ENCODE measurements at places on chromosomes 12 and 14.

GRCh38 chr12:21843795-21844194, 69.3 kb upstream of the KCNJ8 start:
- DNase-seq = no peak

DNA sequence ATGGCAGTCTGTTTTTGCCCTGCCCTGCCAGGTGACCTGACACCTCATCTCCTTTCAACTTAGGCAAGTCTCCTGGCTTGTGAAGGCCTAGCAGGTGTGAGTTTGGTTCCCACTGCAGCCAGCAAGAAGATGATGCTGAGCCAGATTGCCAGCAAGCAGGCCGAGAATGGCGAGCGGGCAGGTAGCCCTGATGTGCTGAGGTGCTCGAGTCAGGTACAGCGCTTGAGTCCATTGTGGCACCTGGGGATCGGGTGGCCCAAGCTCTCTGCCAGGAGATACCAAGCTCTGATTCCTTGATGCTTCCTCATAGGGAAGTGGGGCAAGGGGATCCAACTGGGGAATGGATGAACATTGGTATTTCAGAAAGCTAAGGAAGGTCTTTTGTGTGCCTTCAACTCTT, 4.1 kb upstream of the CSAD start:
- no peak for DNase-seq

GRCh38 chr14:96229315-96229714, 24.7 kb downstream of the BDKRB2 start:
- no peak for DNase-seq

DNA sequence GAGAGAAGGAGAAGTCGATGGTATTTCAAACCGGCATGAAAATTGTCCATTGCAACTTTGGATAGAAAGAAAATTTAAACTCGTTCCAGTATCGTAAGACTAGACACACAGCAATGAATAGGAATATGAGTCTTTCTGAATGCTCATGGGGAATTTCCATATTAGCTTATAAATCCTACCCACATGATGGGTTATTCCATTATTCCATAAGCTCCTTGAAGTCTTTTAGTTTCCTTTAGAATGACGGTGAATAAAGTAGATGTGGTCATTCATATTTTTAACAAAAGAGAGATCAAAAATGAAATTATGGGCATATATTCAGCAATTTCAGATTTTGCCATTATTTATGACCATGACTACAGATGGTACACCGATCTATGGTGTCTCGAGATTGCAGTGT, 163.4 kb upstream of the HMGA2 start:
- DNase-seq = no peak

- no peak for DNase-seq
Measured at GRCh38 chr14:93821051-93821450, 32.8 kb upstream of the PRIMA1 start.

GRCh38 chr12:102551186-102551585, 70.8 kb upstream of the IGF1 start:
- DNase-seq = no peak

DNA sequence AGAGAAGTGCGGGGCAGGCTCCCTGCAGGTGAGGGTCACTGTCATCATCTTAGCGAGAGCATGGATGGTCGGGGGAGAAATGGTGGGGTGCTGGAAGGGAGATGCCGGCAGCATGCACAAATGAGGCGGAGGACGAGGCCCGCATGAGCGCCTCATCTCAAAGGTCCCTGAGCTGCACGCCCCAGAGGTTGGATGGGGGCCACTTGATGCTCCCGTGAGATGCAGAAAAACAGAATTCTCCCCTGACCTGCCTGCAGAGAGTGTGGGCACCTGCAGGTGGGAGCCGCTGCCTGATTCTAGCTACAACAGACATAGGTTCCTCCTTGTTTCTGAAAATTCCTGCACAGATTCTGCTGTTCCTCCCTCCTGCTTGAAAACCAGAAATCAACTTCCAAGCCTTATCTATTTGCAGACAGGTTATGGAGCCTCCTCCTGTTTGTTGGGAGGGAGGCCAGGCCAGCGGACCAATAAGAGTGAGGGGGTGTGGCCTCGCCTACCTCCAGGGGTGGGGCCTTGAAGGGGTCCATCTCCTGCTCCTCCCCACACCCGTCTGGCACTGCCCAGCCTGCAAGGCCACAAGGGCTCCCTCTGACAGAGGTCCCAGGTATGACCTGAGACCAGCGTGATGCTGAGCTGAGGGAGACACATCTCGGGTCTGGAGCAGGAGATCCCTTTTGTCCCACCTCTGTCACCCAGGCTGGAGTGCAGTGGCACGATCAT, 67.2 kb downstream of the KDM2B start:
- DNase-seq = no peak

DNA sequence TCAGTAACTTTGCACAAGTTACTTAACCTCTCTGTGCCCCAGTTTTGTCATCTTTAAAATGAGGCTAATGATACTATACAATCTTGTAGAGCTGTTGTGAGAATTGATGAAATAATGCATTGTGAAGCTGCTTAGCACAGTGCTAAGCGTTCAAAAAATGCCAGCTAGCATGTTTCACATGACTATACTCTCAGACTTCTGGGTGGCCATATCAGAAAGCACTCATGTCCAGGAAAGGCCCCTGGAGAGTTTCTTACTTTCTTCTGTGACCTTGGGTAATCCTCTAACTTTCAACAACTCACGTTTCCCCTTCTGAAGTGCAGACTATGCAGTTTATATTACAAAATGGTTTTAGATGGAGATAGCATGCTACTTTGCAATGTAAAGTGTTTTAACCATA, 68.1 kb downstream of the TPH2 start:
- DNase-seq = no peak

DNA sequence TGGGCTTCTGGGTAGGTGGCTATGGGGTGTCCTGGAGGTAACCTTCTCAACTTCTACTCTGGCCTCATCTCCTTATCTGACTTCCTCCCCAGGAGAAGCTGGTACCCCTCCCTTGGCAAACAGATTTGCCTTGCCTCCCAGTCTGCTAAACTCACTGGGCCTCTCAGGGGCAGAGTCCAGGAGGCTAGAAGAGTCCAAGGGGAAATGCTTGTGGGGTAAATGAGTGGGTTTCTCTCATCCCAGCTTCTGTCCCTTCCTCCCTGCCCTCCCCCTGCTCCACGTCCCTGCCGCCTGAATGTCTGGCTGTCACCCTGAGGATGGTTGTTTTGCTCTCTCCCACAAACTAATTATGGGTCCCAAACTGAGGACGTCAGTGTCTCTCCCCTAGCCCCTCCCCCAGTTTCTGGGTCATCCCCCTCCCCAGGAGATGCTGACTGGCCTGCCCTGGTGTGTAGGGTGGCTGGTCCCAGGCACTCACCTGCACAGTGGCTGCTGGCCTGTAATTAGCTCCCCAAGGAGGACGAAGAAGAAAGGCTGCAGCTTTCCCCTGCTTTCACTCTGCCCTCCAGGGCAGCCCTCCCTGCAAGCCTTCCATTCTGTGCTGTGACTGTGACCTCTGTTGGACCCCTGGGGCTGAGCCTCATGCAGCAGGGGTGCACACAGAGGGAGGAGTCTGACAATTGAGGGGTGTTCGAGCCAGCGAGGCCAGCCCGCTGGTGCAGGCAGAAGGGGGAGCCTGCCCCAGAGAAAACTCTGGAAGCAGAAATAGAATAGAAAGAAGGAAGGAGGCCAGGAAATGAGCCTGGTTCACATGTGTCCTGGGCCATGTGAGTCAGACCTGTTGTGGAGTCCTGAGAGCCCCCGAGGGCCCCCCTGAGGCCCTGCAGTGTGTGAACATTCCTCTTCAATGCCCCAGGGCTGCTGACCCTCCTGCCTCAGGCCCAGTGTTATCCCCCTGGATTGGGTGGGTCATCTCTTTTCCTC, at the start of gene LRP1-AS:
Gene LRP1-AS (minus strand): TSS at position 659 of the 984 bp plus-strand sequence.
- no peak for DNase-seq

- DNase-seq = no peak
Measured at GRCh38 chr14:97036086-97036852, 239.1 kb downstream of the VRK1 start.

- no peak for DNase-seq
Measured at GRCh38 chr14:101101456-101102056, 198.0 kb upstream of the RTL1 start.

GRCh38 chr12:48813465-48814261, 4.6 kb upstream of the CACNB3 start:
- DNase-seq = no peak

DNA sequence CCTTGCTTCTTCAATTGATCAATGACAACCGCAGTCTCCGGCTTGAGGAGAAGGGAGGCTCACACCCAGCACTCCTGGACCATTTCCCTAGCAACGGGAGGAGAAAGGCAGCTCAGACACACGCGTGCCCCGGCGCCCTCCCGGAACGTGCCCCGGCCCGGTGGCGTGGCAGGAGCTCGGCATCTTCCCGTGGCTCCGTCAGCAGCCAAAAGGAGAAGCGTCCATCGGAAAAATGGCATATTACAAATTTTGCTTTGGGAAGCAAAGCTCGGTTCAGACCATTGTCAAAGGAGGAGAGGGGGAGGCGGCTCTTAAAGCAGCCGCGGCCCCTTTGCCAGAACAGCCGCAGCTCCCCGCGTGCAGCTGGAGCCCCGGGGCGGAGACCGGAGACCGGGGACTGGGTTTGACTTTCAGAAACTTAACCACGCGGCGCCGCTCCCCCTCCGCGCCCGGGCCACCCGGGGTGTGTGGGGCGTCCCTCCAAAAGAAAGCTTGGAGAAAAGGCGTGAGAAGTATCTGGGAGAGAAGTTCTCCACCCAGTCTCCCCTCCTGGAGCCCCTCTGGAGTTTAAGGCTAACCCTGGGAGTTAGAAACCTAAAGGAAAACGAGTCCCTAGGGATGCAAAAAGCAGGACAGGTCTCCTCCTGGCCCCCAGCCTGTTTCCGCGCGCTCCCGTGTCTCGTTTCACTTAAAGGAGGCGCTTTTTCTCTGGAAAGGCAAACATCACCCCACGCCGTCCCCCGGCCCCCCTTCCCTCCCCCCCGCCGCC, 545 bp downstream of the PPFIA2 start:
- DNase-seq = no peak

- DNase-seq = no peak
Measured at GRCh38 chr12:104596898-104597843, 140.4 kb downstream of the CHST11 start.

DNA sequence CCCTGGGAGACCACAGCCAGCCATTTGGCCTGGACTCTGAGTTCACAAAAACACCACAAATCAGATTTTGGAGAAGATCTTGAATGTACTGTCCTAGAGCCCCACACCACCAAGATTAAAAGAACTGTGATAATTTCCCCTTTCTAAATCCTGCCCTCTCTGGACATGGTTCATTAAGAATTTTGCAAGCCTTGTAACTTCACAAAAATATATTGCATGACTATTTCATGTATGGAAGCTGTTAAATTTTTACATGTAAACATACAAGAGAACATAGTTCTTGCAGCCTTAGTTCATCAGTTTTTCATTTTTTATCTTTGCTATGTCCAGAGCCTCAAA, 97.0 kb downstream of the SCARB1 start:
- DNase-seq = no peak

DNA sequence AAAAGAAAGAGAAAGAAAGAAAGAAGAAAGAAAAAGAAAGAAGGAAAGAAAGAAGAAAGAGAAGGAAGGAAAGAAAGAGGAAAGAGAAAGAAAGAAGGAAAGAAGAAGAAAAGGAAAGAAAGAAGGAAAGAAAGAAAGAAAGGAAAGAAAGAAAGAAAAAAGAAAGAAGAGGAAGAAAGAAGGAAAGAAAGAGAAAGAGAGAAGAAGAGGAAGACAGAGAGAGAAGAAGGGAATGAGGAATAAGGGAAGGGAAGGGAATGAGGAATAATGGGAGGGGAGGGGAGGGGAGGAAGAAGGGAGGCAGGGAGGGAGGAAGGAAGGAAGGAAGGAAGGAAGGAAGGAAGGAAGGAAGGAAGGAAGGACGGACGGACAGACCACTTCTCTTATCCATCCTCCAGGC, 246.9 kb downstream of the ADAMTS20 start:
- no peak for DNase-seq

DNA sequence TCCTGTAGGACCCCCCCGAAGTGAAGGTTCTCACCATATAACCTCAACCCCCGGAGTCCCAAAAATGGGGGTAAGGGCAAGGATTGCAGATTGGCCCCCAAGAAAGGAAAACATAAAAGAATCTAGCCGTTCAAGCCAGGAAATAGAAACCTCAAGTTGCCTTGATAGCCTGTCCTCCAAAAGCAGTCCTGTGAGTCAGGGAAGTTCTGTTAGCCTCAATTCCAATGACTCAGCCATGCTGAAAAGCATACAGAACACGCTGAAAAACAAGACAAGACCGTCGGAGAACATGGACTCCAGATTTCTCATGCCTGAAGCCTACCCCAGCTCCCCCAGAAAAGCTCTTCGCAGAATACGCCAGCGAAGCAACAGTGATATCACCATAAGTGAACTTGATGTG, 344.2 kb upstream of the RGS6 start:
- DNase-seq = no peak

- no peak for DNase-seq
Measured at GRCh38 chr14:51602310-51602709, 49.4 kb upstream of the FRMD6 start.

- DNase-seq = no peak
Measured at GRCh38 chr14:76133103-76133502, 18.6 kb upstream of the GPATCH2L start.

DNA sequence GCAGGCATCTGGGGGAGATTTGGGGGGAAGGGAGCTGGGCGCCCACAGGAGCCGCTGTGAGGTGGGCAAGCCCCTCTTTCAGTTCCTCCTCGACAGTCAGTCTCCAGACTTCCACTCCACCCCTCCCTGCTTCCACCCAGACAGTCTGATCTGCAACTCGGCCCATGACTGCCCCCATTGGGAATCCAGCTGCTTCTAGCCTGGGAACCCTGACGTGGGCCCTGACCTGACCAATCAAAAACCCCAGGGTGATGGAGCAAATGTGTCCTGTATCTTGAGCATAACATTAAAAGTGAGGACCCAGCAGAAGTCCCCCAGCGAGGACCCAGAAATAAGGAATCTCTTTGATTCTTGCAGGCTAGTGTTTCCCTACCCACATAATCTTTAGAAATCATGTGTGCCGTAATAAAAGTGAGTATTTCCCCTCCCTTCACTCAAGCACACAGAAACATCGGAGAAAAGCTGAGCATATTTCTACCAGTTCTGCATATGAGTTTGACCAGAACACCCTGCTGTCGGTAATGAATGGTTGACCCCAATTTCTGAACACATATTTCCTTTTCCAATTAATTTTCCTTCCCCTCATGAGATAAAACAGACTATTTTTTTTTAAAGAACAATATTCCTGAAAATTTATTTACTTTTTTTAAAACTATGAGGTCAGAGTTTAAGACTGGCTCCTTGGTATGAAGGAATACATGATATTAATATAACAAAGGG, 6.4 kb downstream of the SSH1 start:
- DNase-seq = no peak
